ENCODE measurements at places on chromosomes 5 and 9. TPM values are rescaled to one million over a fixed set of nuclear protein-coding genes. Genes with fewer than 3 reads are reported as not detected.

Gene PRELID2
- total RNA-seq = 9.7 TPM

Gene SPINK13
- total RNA-seq = not detected

DNA sequence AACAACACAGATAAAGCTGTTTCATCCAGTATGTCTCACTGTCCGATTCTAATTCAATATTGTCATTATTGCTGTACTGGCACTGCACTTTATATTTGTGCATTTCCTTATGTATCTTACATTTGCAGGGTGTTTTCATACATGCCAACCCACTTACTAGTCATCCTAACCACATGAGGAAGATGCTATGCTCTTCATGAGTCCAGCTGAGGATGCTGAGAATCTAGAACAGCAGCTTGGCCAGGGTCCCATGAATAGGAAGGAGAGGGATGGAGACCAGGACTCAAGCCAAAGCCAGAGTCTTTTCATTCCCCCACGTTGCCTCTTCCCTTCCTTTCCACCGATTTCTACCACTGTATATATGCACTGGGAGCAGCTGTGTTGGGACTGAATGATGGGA lies 292.8 kb upstream of the KLF4 start:
- no peak for DNase-seq

GRCh38 chr5:160262151-160263074 lies 33.1 kb downstream of the FABP6 start:
- DNase-seq = no peak

- no peak for DNase-seq
These were observed 4.9 kb downstream of the SUSD1 start for GRCh38 chr9:112170235-112170634.

DNA sequence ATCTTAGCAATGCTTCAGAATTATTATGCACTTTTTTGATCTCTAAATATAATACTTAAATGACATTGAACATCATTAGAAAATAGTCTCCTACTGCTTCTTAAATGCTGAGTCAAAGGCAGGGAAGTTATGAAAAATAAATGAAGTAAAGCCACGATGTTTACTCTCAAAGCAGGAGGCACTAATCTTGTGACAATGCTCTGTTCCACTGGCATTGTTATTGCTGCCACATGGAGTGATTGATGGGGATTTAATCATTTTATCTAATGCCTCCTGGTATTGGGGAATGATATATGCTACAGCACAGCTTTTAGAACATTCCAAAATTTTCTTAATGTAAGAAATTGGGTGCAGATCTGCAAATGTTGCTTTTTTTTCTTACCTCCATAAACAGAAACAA lies 1655.4 kb upstream of the NUDT12 start:
- no peak for DNase-seq

All from kidney epithelial cell (primary cell).